NCI-H1092 treated with DMSO at 0.1 percent for 48 hours (cell line): ENCODE measurements at places on chromosomes 2 and 18.

GRCh38 chr18:32773382-32773712 lies 524 bp upstream of the KLHL14 start:
- DNase-seq = no peak

GRCh38 chr2:71712158-71712818 lies 258.9 kb downstream of the DYSF start:
- DNase-seq = no peak

GRCh38 chr2:14790041-14790640 lies 157.6 kb downstream of the LRATD1 start:
- no peak for DNase-seq

GRCh38 chr2:138239902-138240491 lies 261.6 kb upstream of the SPOPL start:
- no peak for DNase-seq

DNA sequence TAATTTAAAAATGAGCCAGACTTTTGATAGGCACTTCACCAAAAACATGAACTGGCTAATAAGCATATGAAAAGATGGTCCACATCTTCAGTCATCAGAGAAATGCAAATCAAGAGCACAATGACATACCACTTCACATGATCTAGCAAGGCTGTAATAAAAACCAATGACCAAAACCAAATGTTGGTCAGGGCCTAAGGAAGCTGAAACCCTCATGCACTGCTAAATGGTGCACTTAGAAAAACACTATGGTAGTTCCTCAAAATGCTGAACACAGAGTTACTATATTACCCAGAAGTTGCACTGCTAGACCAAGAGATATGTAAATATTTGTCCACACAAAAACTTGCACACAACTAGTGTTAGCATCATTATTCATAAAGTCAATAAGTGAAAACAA lies 504.9 kb upstream of the SOX11 start:
- no peak for DNase-seq

- DNase-seq = no peak
Measured at GRCh38 chr2:98607741-98608115, 584 bp downstream of the COA5 start.
